ENCODE measurements at places on chromosomes 1 and 21.

DNA sequence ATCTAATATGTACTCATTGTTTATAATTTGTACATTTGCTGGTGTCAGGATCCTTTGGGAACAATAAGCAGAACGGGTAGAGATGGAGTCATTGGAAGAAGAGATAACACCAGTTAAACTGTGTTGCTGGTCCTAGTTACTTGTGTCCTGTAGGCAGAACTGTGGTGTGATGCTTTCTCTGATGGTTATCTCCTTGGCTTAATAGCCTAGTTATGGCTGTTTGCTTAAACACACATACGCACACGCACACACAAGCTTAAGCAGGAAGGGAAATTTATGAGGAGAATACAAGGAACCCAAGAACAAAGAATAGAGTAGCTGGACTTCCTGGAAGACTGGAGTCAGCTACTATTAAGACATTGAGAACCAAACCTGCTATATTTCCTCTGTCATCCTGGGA is 5.7 kb upstream of the PKN2 start:
- DNase-seq, result no peak

DNA sequence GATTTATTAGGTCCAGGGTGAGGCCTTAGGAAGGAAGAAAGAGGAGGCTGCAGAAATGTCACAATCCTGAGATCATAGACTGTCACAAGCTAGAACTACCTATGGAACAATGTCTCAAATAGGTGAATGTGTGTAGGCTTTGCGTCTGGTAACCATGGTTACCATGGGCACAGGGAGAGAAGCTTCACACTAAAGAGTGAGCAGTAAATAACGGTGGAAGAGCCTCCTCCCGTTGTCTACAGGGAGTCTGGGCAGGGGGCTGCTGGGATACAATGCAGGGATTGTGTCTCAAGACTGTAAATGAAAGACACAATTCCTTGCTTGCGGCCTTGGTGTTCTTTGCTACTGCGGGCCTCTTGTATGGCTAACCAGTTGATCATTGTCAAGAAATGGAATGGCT is 28.2 kb upstream of the KCNJ6 start:
- DNase-seq, result no peak

GRCh38 chr1:238221738-238222137 is 331.0 kb upstream of the ZP4 start:
- DNase-seq, result no peak

- DNase-seq, result no peak
Observed at GRCh38 chr1:52572387-52572786, 19.5 kb upstream of the TUT4 start.

- DNase-seq, result no peak
Observed at GRCh38 chr1:8660411-8660828, 157.0 kb downstream of the RERE start.

DNA sequence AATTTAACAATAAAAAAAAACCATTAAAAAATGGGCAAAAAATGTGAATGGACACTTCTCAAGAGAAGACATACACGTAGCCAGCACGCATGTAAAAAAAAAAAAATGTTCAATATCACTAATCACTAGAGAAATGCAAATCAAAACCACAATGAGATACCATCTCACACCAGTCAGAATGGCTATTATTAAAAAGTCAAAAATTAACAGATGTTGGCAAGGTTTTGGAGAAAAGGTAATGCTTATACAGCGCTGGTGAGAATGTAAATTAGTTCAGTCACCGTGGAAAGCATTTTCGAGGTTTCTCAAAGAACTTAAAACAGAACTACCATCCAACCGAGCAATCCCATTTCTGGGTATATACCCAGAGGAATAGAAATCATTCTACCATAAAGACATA is 1091.5 kb upstream of the B3GALT2 start:
- DNase-seq, result no peak

DNA sequence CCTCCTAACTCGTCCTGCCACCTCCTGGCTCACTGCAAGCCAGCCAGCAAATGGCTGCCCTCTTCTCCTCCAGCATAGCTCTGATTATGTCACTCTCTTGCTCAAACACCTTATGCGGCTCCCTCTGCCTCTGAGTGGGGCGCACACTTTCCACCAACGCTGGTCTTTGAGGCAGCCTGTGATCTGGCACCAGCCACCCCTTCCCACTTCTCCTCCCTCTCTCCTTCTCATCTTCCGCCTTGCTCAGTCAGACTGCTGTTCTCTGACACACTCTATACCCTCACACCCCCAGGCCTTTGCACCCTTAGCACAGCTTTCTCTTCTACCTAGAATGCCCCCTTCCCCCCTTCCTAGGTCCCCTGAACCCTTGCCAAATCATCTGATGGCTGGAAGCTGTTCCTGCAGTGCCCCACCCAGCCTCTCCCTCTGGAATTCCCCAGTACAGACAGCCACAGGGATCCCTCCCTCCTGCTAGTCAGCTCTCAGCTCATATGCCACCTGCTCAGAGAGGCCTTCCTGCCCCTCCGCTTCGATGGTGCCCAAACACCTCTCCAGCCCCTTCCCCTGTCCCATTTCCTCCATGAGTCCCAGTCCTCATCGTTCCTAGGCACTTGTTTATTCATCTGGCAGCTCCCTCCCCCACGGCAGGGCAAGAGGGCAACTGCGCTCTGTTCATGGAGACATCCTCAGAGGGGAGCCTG is 21.7 kb upstream of the PEF1 start:
- DNase-seq, result no peak

- peak; percentile 87 for DNase-seq
Observed at GRCh38 chr1:22024485-22025367, 23.3 kb downstream of the CELA3A start.

GRCh38 chr1:246261639-246262038 is 245.4 kb downstream of the SMYD3 start:
- no peak for DNase-seq

- DNase-seq, result no peak
Observed at GRCh38 chr1:47593013-47593568, 155.2 kb downstream of the FOXD2 start.

DNA sequence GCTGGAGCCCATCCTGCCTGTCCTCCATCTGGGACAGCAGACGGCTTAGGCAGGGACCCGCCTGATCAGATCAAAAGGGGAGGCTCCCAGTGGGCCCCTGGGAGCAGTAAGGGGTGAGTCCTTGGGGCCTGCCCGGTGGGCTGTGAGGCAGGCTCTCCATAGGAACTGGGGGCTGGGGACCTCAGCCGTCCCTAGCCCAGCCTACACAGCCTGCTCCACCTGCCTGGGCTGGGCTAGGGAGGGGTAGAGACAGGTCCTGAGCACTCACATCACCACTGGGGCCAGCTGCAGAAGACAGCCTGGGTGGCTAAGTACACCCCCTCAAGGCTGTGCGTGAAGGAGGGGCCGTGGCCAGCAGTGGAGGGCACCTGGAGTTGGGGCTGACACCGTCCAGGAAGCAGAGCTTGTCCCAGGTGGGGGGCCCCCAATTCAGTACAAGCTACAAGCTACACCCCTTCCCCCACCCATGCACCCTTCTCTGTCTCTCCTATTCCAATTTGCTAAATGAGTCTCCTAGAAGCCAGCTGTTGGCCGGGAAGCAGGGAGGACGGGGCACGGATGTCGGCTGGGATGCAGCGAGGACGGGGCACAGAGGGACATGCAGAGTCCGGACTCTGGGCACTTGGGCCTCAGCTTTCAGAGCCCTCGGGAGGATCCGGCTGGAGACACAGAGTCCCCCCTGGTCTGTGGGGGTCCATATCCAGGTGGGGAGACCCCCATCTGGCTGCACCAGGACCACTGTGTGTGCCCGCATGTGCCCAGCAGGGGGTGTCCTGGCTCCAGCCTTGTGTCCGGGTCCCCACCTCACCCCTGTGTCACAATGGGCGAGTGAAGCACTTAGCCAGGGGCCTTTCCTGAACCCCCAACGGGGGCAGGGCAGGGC is 1.7 kb downstream of the ISG15 start:
- DNase-seq, result peak; percentile 64

- no peak for DNase-seq
Observed at GRCh38 chr1:170305777-170306512, 160.2 kb downstream of the NTMT2 start.

GRCh38 chr1:172117800-172118199 is 276.5 kb downstream of the DNM3 start:
- no peak for DNase-seq

DNA sequence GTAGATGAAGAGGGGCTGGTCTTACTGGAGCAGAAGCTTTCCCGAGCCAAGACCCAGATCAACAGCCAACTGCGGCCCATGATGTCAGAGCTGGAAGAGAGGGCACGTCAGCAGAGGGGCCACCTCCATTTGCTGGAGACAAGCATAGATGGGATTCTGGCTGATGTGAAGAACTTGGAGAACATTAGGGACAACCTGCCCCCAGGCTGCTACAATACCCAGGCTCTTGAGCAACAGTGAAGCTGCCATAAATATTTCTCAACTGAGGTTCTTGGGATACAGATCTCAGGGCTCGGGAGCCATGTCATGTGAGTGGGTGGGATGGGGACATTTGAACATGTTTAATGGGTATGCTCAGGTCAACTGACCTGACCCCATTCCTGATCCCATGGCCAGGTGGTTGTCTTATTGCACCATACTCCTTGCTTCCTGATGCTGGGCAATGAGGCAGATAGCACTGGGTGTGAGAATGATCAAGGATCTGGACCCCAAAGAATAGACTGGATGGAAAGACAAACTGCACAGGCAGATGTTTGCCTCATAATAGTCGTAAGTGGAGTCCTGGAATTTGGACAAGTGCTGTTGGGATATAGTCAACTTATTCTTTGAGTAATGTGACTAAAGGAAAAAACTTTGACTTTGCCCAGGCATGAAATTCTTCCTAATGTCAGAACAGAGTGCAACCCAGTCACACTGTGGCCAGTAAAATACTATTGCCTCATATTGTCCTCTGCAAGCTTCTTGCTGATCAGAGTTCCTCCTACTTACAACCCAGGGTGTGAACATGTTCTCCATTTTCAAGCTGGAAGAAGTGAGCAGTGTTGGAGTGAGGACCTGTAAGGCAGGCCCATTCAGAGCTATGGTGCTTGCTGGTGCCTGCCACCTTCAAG is 57.3 kb downstream of the LAMC2 start:
- no peak for DNase-seq

- DNase-seq, result no peak
Observed at GRCh38 chr1:235017719-235018118, 110.9 kb downstream of the TOMM20 start.

DNA sequence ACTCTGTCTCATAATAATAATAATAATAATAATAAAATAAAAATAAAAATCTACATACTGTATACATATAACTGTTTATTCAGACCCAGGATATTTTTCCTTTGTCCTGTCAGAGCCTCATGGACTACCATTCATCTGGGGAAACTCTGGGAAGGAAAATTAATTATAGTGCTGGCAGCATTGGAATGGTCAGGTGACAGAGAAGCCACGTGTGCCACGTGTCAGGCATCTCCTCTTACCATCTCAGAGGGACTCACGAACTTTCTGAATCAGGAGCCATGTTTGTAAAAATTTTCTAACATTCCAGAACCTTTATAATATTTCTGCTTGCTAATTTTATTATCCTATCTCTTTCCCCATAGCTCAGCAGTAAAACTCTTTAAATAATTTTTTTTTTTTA is 97.8 kb upstream of the HNRNPU start:
- DNase-seq, result no peak

- DNase-seq, result no peak
Observed at GRCh38 chr1:47855230-47855629, 142.0 kb downstream of the TRABD2B start.

GRCh38 chr1:33435096-33435820 is 4.4 kb upstream of the PHC2 start:
- no peak for DNase-seq

- DNase-seq, result no peak
Observed at GRCh38 chr1:2172012-2172411, 22.6 kb downstream of the FAAP20 start.

All from activated CD8-positive, alpha-beta memory T cell treated with anti-CD3 and anti-CD28 coated beads, Interleukin-2, amount 50 U/mL, for 48 hours (primary cell).